HFFc6 (cell line): ENCODE measurements at places on chromosomes 12 and 14. TPM values are rescaled to one million over a fixed set of nuclear protein-coding genes. Genes with fewer than 3 reads are reported as not detected.

The PRH2 gene
- total RNA-seq, result not detected in 3 replicates

- H3K27me3 ChIP-seq, result no peaks in the 10 kb centered on the region
- no peak for DNase-seq
- peak overlapping the region; percentile 91 for H3K27ac ChIP-seq
- H3K4me1 ChIP-seq, result peaks cover 74% of the 10 kb centered on the region
- H3K36me3 ChIP-seq, result peaks cover 5% of the 10 kb centered on the region; the same call in 1 of the 2 replicates
Measured at GRCh38 chr12:25992026-25992782, 33.7 kb downstream of the RASSF8 start.

DNA sequence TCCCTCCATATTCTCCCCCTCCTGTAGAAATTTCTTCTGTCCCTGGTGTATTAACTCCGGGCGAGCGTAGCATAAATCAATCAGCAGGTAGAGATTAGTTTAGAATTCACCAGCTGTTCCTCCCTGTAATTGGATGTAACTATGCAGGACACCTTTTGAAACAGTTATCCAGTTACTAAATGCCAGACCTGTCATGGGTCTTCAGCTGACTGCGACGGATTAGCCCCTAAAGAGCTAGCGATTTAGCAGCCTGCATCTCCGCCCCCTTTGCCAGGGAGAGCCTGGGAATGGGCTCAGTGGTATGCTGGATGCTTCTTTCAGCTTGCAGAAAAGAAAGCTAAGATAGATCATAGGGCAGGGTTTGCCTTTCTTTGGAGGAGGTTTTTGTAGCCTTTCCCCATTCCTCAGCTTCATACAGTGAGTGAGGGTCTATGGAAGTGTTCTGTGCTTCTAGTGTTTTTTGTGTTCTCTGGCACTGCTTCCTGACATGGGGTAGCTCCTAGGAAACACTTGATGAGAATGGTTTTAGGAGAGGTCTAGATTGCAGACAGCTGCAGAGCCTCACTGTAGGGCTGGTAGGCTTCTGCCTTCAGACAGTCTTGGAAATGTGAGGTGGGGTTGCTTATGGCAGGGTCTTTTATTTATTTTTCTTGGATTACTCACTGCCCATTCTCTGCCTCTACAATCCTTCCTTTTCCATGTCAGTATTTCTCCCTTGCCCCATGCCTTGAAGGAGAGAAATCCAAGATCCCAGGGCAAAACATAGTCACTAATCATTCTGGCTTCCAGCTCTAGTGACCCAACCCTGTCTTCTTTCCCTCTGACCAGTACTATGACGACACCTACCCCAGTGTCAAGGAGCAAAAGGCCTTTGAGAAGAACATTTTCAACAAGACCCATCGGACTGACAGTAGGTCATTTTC is 16.7 kb downstream of the COPZ1 start:
- H3K27ac ChIP-seq, result peak overlapping the region; percentile 6
- no peaks in the 10 kb centered on the region for H3K27me3 ChIP-seq
- H3K4me3 ChIP-seq, result no peak overlapping the region
- no peak for DNase-seq

- H3K27me3 ChIP-seq, result peaks cover 2% of the 10 kb centered on the region; the same call in 1 of the 2 replicates
- DNase-seq, result no peak
- peak overlapping the region; percentile 30; the same call in 1 of the 2 replicates for H3K27ac ChIP-seq
- peak overlapping the region; percentile 72 for H3K4me3 ChIP-seq
- H3K4me1 ChIP-seq, result peaks cover 41% of the 10 kb centered on the region
- H3K36me3 ChIP-seq, result no peaks in the 10 kb centered on the region
Measured at GRCh38 chr14:31877255-31877798, 199.8 kb upstream of the ARHGAP5 start.

DNA sequence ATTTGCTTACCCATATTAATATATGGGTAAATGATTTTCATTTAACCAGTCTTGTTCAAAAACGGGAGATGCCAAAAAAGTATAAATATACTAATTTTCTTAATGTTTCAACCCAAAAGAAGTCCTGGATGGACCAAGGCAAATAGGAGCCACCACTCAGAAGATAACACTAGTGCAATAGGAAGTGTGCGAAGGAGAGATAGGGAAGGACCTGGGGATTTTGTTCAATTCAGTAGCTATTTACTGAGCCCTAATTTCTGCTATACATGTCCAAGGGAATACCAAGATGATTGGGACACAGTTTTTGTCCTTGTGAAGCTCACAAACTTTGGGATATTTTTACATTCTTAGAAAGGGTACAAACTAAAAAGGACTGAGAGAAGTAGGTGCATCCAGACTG is 1.5 kb downstream of the CMAS start:
- H3K4me3 ChIP-seq, result peak overlapping the region; percentile 98
- peaks cover 28% of the 10 kb centered on the region for H3K4me1 ChIP-seq
- no peak overlapping the region for H3K27ac ChIP-seq
- 0 out of 2 replicates have a peak, but pooled peaks cover 6% of the 10 kb centered on the region for H3K36me3 ChIP-seq
- peaks cover 3% of the 10 kb centered on the region for H3K27me3 ChIP-seq

- no peak for DNase-seq
- peak overlapping the region; percentile 100 for H3K4me3 ChIP-seq
- peaks cover 65% of the 10 kb centered on the region for H3K4me1 ChIP-seq
- H3K36me3 ChIP-seq, result peaks cover 58% of the 10 kb centered on the region
- peak overlapping the region; percentile 100 for H3K27ac ChIP-seq
Measured at GRCh38 chr12:65827342-65827741, 3.1 kb downstream of the HMGA2 start.

DNA sequence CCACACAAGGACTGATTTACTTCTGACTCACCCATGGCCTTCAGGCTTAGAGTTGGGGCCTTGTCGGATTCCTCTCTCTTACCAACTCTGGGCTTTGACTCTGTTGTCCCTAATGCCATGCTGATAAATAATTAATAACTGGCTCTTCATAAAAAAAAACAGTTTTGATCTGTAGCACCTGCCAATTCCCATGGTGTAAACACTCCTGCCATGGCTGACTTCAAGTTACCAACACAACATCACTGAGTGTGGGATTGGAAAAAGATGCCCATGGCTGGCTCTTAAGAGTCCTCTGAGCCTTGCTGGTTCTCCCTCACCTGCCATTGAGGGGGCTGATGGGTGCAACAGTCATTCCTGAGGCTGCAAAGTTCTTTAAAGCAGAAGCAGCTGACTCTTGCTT is 104.8 kb downstream of the KIF26A start:
- H3K27ac ChIP-seq, result no peak overlapping the region
- no peaks in the 10 kb centered on the region for H3K4me1 ChIP-seq
- no peaks in the 10 kb centered on the region for H3K36me3 ChIP-seq

DNA sequence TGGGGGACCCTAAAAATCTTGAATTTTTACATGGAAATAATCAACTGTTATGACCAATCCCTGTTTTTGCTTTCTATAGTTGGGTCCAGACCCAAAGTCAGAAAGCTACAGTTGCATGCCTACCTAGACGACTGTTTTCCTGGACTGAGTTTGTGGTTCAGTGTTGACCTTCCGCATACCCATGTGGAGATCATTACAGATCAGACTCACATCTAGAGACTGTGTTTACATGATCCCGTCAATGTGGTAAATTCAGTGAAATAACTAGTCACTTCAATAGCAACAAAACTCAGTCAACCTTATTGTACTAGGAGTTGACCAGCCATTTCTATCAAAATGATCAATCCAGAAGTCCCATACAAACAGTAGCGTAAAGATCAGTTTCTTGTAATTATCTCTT is 257.6 kb downstream of the EGLN3 start:
- peak overlapping the region; percentile 64; the same call in 1 of the 2 replicates for H3K27ac ChIP-seq
- peaks cover 4% of the 10 kb centered on the region; the same call in 1 of the 2 replicates for H3K36me3 ChIP-seq
- H3K4me1 ChIP-seq, result peaks cover 21% of the 10 kb centered on the region; the same call in 1 of the 2 replicates
- DNase-seq, result peak; percentile 57

DNA sequence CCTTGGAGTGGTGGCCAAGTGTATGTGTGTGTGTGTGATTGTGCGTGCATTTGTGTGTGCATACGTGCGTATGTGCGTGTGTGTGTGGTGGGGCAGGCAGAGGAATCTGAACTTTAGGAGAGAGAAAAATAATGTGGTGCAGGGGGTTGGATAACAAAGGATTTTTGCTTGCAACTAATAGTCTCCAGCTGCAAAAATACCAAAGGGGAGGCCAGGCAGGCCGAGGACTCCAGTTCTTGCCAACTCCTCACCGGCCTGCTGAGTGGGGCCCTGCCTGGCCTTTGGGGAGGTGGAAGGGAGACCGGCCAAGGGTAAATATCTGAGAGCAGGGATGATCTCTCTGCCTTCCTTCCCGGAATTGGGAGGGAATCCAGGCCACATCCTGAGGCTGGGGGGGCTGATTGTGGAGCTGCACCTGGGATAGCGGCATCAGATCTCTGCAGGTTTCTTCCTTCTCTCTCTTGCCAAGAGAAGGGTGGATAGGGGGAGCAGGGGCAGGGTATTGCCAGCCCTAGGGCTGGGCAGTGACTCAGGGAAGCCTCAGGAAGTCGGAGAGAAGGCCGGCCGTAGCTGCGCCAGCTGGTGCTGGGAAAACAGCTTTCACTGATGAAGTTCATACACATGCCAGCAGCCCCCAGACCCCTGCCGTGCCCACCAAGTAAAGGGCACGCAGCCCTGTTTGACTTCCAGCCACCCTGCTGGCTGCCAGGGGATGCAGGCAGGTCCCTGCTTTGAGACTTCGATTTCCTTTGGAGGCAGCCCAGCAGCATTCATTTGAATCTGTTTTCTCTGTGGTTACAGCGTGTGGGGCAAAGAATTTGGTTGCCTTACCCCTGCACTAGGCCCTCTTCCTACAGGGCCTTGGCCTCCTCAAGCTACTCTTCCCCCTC is 4.6 kb upstream of the LRP1-AS start:
- H3K4me3 ChIP-seq, result peak overlapping the region; percentile 31
- peaks cover 68% of the 10 kb centered on the region for H3K4me1 ChIP-seq
- peaks cover 6% of the 10 kb centered on the region for H3K27me3 ChIP-seq
- DNase-seq, result peak; percentile 63
- peaks cover 47% of the 10 kb centered on the region for H3K36me3 ChIP-seq

DNA sequence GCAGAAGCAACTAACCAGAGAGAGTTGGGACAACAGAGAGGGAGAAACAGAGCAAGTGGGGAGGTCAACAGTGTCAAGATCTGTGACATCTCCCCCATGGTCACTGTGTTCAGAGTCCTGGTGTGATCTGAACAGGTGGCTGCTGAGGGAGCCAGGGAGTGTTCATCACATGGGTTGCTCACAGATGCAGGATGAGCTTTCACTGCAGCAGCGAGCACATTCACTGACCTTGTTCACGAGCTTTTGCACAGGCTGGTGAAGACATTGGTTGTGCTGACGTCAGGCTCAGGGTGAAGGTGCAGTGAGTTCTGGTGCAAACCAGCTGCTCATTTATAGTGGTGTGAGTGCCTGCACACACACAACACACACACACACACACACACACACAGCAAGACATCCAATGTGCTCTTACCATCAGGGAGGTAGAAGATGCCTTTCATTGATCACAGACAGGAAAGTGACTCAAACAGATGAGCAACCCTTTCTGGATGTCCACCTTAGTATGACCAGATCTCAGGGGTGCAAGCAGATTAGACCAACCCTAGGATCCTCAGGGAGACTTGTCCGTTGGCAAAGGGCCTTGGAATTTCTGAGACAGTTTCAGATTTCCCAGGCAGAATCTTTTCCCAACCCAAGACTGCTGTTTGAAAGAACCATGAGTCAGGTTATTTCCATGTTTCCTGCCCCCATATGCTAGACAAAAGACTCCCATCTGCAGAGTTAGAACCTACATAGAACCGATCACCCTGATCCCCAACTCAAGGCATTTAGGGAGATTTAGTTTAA is 44.3 kb upstream of the OR10AD1 start:
- no peak overlapping the region for H3K4me3 ChIP-seq
- H3K36me3 ChIP-seq, result no peaks in the 10 kb centered on the region
- no peaks in the 10 kb centered on the region for H3K4me1 ChIP-seq
- peaks cover 8% of the 10 kb centered on the region for H3K27me3 ChIP-seq
- DNase-seq, result no peak

- no peak overlapping the region for H3K27ac ChIP-seq
- H3K4me1 ChIP-seq, result peaks cover 6% of the 10 kb centered on the region; the same call in 1 of the 2 replicates
- no peak overlapping the region for H3K4me3 ChIP-seq
- H3K27me3 ChIP-seq, result no peaks in the 10 kb centered on the region
- peak; percentile 23 for DNase-seq
- H3K36me3 ChIP-seq, result peaks cover 9% of the 10 kb centered on the region; the same call in 1 of the 2 replicates
Measured at GRCh38 chr12:103771466-103771865, 69.6 kb downstream of the NT5DC3 start.

The KANSL2 gene
- 20.1 to 24.6 TPM (median 22.2 TPM) in 3 replicates for total RNA-seq

The KERA gene
- not detected in 3 replicates for total RNA-seq

The IQSEC3 gene
- not detected in 3 replicates for total RNA-seq

DNA sequence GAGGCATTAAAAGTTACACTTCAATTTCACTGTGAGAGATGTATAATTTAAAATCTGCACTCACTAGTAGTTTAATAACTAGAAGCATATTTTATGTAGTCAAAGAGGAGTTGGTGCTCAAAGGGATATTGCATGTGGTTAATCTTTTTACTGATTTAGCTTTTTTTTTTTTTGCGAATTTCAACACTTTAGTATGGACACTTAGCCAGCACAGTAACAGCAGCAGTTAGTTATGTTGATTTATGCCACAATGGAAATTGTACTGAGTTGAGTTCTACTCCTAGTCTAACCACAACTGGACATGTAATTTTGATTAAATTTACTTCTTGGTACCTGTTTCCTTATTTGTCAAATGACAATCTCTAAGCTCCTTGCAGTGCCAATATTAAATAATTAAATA is 104.2 kb downstream of the RERG start:
- no peak overlapping the region for H3K4me3 ChIP-seq
- no peak for DNase-seq
- no peak overlapping the region for H3K27ac ChIP-seq
- H3K4me1 ChIP-seq, result no peaks in the 10 kb centered on the region
- H3K27me3 ChIP-seq, result peaks cover 2% of the 10 kb centered on the region; the same call in 1 of the 2 replicates

DNA sequence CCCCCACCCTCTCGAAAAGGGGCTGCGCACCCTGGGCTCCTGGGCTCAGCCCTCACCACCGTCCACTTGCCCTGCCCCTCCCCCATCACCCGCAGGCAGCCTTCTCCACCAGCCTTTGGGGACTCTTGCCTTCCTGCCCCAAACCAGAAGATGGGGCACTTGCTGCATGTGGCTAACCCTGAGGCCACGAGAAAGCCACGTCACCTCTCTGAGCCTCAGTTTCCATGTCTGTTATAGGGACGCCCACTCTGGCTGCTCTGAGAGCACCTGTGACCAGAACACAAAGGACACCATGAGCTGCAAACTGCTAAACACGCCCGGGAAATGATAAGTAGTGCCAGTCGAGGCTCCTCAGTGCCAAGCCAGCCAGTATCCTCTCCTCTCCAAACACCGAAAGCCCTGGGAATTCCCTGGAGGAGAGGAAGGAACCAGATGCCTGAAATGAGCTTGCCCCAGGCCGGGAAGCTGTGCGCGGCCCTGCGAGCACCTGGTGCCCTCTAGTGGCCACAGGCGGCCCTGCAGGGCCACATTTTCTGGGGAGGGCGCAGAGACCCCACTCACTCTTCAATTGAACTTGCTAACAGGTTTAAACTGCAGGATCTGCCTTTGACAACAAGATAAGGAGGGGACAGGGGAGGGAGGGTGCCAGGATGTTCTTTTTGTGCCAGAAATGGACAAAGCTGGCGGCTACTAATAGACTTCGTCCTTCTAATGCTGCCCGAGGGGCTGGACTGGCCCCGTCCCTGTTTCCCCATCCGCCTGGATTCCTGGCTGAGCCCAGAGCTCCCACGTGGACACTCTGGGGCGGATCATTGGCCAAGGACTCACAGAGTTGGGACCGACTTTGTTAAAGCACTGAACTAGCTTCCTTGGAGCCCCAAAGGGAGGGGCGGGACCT is 10.2 kb upstream of the SERPINA9 start:
- no peak overlapping the region for H3K4me3 ChIP-seq
- H3K27ac ChIP-seq, result no peak overlapping the region
- peaks cover 2% of the 10 kb centered on the region for H3K27me3 ChIP-seq
- DNase-seq, result no peak
- no peaks in the 10 kb centered on the region for H3K36me3 ChIP-seq
- H3K4me1 ChIP-seq, result no peaks in the 10 kb centered on the region
